Stimulated activated CD4-positive, alpha-beta T cell treated with anti-CD3 and anti-CD28 coated beads, Interleukin-4, amount 100 ng/mL, for 24 hours (primary cell): ENCODE measurements at places on chromosomes 6 and 20.

DNA sequence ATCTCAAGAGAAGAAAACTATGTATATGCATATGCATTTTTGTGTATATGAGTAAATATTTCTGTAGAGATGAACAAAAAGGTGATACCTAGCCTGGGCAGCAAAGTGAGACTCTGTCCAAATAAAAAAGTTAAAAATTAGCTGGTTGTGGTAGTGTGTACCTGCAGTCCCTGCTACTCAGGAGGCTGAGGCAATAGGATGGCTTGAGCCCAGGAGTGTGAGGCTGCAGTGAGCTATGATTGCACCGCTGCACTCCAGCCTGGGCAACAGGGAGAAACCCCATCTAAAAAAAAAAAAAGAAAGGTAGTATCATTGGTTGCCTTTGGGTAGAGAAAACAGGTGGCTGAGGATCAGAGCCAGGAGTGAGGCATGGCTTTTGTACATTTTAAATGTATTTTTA is 50.9 kb downstream of the KLHL31 start:
- no peak for DNase-seq

DNA sequence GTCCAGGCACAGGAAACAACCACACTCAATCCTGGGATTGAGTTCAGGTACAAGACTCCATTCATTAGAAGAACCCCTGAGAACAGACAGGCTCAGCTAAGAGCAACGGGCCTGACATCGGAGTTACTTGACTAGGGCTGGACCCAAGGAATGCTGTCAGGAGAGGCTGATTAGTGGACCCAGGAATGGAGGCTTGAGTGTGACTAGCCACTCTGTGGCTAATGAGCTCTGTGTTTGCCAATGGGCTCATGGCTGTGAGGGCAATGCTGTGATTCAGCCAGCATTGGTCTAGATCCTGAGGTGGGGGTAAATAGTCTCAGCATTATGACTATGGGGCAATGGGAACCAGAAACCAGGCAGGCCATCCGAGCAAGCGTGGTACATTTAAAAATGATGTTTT is 71.8 kb downstream of the RIOK1 start:
- no peak for DNase-seq

DNA sequence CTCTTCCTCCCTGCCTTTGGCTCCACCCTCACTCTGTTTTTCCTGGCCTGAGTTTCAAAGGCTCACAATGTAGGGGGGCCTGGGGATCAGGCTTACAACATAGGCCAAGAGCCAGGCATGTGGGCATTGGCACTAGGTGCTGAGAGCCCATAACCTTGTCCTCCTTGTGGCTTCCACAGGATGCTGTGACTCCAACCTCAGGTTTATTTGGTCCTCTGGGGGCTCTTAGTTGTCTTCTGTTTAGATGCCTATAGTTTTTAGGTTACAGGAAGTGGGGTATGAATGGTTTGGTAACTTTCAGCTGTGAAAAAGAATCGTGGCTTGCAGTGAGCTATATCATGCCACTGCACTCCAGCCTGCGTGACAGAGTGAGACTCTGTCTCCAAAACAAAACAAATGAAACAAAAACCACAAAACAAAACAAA is 25.6 kb downstream of the MMP24 start:
- DNase-seq, result no peak

- no peak for DNase-seq
Measured at GRCh38 chr6:137414599-137414998, 79.6 kb downstream of the OLIG3 start.

GRCh38 chr6:63415286-63415685 is 95.5 kb upstream of the LGSN start:
- no peak for DNase-seq

DNA sequence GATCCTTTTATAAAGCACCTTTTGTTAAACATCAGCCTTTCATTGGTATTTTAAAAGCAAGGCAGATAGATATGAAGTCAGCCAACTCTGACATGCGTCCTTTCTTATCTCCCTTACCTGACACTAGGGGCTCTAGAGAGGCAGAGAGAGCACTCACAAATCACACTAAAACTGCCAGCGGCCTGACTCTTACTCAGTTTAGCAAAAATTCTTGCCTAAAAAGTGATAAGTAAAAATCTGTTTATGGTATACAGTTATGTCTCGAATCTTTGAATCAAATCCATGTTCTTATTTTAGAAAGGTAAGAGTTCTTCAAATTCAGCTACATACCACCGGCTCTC is 10.4 kb upstream of the TDRD6 start:
- DNase-seq, result no peak
